Brain microvascular endothelial cell (primary cell): ENCODE measurements at places on chromosomes 3 and 15.
A peak's percentile ranks its signal among the peaks of the same experiment; 100 is the strongest.

GRCh38 chr3:164230385-164231094, 847.8 kb downstream of the SI start:
- DNase-seq = no peak

GRCh38 chr15:44712346-44713005, 1.2 kb downstream of the B2M start:
- peak; percentile 85 for DNase-seq

DNA sequence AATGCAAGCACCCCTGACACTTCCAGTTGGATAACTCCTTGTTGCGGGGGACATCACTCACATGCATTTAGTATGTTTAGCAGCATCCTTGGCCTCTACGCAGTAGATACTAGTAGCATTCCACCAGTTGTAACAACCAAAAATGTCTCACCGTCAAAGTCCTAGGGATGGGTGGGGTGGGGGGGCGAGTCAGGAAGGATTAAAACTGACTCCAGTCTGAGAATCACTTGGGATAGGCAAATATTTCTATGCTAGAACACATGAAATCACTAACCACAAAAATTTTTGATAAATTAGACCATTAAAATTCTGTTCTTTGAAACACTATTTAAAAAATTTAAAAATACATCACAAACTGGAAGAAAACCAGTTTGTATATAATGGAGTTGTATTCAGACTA, 18.0 kb downstream of the ICE2 start:
- no peak for DNase-seq

GRCh38 chr15:42011074-42011473, 9.8 kb downstream of the PLA2G4E start:
- no peak for DNase-seq

- no peak for DNase-seq
Observed at GRCh38 chr3:169825316-169825715, 12.6 kb upstream of the LRRC34 start.
